ENCODE measurements at places on chromosomes 4 and X.

GRCh38 chr4:107380836-107381438 lies 339.1 kb downstream of the PAPSS1 start:
- no peak for DNase-seq

DNA sequence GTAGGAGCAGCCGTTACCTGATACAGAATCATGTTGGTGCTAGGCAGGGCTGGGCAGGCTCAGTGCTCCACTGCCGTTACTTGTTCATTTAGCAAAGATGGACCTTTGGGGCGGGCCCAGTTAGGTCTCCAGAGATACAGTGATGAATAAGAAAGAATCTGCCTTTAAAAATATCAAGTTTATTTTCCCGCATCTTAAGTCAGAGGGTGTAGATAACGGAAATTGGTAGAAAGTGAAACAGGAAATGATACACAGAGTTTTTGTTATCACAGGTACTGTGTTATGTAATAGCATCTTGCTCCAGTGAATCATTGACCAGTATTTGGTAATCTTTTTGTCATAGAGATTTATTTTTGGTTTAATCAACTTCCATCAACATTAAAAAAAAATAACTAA lies 5.5 kb downstream of the TMEM131L start:
- no peak for DNase-seq

- no peak for DNase-seq
Observed at GRCh38 chr4:2944586-2945526, 18.4 kb downstream of the NOP14 start.

DNA sequence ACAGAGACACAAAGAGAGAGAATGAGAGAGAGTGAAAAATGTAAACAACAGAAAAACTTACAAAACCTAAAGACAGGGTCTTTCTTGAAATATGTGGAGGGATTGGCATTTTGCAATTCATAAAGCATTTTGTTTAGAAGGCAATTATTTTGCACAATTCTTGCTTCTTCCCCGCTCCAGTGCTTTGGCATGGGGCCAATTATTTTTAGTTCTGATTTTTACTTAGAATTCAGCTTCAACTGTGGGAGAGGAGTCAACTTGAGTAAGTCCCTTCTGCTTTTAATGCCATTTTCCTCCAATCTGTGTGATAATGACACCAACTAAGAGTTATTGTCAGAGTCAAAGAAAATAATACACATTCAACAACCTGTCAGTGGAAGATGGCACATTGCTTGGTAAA lies 1051.9 kb downstream of the NLGN4X start:
- no peak for DNase-seq

DNA sequence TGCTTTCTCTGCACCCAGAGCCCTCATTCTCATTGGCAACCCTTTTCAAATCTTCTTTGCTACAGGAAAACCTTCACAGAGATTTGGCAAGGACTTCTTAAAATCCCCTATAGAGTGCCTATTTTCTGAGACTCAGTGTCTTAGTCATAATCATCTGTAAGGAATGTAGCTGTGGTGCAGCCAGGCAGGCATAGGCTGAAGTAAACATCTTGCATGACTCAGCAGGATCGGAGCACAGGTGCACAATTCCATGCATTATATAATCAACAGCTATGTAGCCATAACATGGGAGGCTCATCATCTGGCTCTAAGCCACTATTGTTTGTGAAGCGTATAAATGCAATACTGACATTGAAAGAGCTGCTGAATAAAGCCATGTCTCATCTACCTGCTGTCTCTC lies 368.8 kb downstream of the MAGEE1 start:
- DNase-seq = no peak

GRCh38 chrX:40952855-40953254 lies 132.4 kb upstream of the USP9X start:
- DNase-seq = no peak

GRCh38 chr4:128461291-128462102 lies 173.9 kb upstream of the PGRMC2 start:
- no peak for DNase-seq

DNA sequence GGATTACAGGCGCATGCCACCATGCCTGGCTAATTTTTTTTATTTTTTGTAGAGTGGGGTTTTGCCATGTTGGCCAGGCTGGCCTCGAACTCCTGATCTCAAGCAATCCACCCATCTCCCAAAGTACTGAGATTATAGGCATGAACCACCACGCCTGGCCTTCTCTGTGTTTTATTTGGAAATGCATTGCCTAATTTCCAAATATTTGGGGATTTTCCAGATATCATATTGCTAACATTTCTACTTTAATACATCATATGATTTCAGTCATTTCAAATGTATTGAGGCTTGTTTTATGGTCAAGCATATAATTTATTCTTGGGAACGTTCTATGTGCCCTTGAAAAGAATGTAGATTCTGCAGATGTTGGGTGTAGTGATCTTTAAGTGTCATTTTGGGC lies 38.8 kb downstream of the FGF2 start:
- DNase-seq = no peak

DNA sequence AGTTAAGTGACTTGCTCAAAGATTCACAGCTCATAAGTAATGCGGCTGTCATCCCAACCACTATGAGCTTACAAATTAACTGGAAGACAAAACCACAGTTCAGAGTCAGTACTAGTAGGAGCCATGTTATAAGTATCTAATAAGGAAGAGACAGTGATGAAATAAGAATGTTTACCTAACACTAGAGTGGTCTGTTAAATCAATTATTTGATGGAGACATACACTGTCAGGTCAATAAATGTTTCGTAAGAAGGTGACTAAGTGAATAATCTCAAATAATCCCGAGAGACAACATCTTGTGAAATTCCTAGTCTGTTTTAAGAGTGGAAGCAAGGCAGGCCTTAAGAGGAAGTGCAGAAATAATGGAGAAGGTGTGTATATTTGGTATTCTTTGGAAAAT lies 25.8 kb upstream of the AMELX start:
- DNase-seq = no peak

DNA sequence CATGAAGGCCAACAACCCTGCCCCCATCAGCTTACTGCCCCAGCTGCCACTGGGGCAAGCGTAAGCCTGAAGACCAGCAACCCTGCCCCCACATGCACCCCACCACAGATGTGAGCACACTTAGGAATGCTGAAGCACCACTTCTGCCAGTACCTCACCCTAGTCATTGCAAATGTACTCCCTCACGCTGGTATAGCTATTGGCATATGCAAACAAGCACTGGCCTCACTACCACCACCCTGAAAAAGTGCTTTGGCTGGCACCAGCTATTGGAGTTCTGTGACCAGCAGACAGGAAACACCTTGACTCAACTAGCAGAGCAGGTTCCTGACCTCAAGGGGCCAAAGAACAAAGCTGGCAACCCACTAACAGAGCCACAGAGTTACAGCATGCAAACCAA lies 534.4 kb upstream of the POU3F4 start:
- DNase-seq = no peak

GRCh38 chr4:186228514-186228894 lies 1.2 kb downstream of the KLKB1 start:
- DNase-seq = no peak

DNA sequence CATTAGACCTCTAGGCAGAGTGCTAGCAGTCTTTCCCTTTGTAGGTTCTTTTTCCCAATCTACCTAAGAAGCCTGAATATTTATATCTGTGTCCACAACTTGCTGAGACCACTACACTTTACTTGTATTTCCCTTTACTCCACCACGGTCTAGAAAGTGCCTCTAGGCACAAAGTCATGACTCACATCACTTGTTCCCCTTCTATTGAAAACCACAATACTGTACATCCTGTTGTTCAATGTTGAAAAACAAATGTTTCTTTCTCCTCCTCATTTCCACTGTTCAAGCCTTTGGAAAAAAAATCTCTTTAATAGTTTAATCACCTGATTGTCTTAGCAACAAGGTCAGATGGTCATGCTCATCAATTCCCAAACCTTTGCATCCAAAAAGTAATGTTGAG lies 326.7 kb downstream of the GUCY2F start:
- no peak for DNase-seq

- no peak for DNase-seq
Observed at GRCh38 chrX:124097116-124097515, 135.6 kb downstream of the STAG2 start.

GRCh38 chr4:37562592-37562991 lies 123.6 kb downstream of the RELL1 start:
- DNase-seq = no peak

- DNase-seq = no peak
Observed at GRCh38 chr4:142278171-142278570, 567.9 kb downstream of the INPP4B start.

All from activated CD4-positive, alpha-beta T cell treated with anti-CD3 and anti-CD28 coated beads for 24 hours (primary cell).